ENCODE measurements at places on chromosomes 7 and 10.

DNA sequence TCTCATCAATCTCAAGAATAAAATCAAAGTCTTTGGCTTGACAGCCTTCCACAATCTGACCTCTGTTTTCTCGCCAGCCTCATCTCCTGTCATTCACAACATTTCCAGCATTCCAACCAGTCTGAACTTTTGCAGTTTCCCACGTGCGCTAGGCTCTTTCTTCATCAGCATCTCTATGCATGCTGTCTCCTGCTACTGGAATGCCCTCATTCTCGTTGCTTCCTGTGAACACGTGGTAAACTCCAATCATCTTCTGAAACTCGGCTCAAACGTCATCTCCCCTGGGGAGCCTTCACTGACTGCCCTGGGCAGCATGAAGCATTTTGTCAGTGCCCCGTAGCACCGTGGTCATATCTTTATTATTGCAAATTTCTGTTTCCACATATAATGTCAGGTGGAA is 12.2 kb upstream of the RSBN1L start:
- no peak for DNase-seq

DNA sequence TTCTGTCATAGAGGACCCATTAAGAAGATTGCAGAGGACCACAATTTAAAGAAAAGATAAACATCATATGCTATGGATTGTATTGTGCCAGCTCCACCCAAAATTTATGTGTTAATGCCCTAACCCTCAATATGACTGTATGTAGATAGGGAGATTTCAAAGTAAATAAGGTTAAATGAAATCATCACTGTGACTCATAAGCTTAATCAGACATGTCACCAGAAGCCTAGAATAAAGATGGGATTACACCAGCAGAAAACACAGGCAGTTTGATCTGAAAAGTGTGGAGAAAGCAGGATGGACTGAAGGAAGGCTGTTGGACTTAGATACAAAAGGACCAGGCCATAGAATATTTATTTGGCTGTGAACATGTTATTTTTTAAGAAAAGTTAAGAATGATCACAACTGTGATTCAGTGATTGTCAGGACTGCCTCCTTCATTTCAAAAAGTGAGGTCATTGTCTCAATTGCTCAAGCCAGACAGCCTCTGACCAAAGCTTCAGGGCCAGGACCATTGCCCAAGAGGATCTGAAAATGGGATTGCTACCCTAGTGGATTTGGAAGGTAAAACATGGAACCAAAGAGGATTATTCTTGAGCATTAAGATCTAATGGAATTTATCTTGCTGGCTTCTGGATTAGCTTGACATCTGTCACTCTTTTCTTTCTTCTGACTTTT is 270.8 kb upstream of the POM121L12 start:
- DNase-seq, result no peak

DNA sequence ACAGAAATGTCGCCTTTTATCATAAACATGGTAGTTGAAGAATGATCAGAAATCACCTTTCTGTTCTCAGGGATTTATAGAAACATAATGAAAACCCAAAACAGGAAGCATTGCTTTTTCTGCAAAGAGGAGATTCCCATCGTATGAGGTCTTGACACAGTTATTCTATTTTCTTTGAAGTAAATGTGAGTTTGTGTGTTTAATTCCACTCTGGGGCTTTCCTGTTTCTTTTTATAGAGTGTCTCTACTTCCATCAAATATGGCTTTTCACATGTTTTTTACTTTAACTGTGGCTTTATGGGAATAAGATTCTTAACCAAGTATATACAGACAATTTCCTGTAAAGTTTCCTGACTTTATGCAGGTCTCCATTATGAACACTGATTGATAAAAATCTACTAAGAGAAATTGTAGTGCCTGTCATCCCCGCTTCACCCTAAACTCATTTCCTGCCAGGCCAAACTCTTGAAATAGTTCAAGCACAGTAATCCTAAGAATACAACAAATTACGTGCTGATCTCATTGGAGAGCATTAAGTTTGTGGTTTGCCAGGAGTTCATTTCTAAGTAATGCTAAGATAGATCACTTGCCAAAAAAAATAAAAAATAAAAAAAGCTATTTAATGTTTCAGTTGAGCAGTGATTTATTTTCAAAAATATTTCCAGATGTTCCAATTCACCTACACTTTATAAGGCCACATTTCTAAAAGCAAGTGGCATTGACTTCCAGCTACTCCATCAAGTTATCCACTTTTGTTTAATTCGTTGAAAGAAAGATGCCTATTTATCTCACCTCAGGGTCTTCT is 52.2 kb upstream of the SEC61G start:
- no peak for DNase-seq

DNA sequence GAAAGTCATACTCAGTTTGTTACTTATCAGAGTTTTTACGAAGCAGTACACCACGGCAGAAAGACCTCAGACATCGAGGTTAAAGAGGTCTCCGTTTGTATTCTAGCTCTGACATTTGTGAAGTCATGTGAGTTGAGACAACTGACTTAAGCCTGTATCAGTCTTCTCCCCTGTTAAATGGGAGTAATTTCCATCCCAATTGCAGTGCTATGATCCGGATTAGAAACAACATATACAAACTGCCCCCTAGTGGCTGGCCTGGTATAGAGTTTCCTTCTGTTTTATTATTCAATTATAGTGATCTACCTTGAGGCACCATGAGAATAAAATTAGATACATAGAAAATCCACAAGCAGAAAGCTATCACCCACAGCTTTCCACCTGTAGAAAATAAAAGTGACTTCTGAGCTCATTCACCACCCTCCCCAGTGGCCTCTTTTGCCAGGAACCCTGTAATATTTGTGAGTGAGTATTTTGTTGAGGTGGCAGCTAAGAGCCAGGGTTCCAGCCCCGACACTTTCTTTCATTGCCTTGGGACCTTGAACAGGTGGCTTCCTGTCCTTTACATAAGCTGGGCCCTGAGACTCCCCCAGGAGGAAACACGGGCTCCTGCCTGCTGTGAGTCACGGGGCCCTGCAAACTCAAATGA is 607.2 kb upstream of the MGMT start:
- DNase-seq, result no peak

DNA sequence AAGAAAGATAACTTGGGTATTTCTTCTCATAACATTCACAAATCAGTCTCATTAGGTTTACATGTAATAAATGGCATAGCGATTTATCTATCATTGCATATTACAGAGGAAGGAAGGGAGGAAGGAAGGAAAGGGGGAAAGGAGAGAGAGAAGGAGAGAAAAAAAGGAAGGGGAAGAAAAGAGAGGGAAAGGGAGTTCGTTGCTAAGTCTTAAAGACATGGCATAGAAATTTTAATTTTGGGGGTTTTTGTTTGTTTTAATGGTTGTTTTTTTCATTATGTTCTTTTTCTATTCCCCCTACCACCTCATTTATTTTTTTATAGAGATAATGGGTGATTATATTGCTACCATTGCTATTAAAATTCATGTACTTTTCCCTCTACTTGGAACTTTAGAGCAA is 604.3 kb downstream of the IPMK start:
- no peak for DNase-seq

DNA sequence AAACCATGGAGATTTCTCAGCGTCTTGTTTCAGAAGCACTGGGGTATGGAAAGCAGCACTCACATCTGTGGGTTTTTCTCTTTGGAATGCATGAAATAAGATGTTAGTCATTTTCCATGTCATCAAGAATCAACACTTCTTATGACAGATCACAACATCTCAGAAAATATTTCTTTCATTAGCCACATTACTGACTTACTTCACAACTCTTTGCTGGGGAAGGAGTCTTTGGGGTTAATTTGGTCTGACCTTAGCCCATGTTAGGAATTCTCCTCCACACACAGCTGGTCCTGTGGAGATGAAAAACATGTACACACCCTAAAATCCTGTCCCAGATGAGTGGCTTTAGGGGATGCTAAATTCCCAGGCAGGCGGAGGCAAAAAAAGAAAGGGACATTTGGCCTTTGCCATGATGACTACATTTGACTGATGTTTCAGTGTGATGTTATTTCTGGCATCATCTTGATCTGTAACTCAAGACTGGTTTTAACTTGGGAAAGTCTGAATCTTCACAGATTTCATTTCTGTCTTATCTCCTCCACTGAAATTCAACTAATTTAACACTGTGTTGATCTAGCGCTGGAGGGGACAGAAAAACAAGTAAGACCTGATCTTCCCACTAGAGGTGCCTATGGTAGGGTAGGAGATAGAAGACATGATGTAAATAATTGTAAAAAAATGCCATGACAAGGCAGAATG is 363.2 kb downstream of the PRPF18 start:
- DNase-seq, result no peak

- no peak for DNase-seq
Observed at GRCh38 chr10:128981881-128982615, 485.0 kb upstream of the MGMT start.

GRCh38 chr7:27073076-27073475 is 22.7 kb downstream of the HOXA1 start:
- no peak for DNase-seq

GRCh38 chr7:80521809-80522208 is 9.9 kb upstream of the GNAT3 start:
- DNase-seq, result no peak

DNA sequence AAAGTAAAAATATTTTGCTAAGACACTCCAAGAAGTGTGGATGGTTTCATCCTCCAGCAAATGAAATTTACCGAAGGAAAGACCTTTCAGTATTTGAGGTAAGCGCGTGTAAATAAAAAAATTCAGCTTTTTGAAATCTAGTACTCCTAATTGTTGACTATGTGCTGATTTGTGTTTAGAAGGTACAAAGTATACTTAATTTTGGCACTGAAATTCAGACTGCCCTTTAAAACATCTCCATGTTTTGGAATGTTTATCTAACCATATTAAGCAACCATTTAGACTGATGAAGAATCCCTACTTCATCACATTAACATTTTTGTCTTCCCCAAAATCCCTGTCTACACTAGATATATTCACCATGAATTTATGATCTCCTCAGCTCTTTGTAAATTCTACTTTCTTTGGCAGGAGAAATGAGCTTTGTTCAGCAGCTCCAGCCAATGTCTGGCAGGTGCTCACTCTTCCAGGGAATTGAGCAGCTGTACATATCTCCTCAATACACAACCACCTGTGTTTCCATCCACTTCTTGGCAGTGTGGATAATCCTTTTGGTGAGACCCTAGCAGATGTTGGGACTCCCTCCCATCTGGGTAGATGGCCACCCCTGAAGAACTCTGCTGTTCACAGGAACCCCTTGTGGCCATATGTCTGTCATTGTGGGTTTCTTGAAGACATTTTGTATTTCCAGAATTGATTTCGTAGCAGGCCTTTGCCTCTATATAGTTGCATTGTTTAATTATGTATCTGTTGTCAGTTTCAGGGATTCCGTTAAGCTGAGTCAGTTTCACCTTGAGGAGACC is 129.4 kb upstream of the SAMD8 start:
- no peak for DNase-seq

DNA sequence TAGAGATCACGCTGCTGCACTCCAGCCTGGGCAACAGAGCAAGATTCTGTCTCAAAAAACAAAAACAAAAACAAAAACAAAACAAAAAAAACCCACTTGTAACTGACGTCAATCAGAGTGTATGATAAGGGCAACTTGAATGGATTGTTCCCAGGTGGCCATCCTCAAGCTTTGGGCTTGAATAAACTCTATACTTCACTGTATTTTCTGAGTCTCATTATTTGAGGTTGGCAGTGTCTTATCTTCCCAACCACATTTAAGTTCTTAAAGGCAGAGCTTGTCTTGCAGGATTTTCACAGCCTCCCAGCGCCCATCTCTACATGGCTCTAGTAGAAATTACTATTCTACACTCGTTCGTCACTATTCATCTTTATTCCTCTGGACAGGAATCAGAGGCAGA is 5.1 kb upstream of the OAT start:
- DNase-seq, result no peak

GRCh38 chr10:101968940-101969321 is 87.0 kb downstream of the ARMH3 start:
- DNase-seq, result no peak

DNA sequence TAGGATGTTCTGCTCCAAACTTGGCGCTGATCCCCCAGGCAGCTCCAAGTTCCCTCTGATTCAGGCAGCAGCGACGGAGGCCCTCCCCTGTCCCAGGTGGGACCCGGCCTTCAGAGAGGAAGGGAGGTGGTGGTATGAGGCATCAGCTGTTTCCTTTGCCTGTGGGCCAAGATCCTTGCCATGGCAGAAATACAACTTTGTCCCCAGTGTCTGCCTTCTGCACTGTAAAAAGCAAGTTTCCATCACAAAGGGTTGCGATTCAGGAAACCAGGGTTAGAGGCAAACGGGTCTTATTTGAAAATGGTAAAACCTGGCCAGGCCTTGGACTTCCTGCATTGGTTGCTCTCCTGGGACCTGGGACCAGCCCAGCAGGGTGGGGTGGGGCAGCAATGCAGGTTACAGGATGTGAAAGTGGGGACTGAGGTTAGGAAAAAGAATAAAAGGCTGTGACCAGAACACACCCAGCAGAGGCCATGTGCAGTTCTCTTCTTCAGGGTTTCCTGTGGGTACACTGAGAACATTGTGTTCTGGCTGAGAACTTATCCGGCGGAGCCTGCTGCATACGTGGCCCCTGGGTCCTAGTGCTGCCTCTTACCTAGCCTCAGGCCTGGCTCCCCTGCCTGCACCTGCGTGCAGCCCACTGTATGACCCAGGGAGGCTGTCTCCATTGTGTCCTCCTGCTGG is 25.1 kb upstream of the DDIT4 start:
- DNase-seq, result peak; percentile 19

DNA sequence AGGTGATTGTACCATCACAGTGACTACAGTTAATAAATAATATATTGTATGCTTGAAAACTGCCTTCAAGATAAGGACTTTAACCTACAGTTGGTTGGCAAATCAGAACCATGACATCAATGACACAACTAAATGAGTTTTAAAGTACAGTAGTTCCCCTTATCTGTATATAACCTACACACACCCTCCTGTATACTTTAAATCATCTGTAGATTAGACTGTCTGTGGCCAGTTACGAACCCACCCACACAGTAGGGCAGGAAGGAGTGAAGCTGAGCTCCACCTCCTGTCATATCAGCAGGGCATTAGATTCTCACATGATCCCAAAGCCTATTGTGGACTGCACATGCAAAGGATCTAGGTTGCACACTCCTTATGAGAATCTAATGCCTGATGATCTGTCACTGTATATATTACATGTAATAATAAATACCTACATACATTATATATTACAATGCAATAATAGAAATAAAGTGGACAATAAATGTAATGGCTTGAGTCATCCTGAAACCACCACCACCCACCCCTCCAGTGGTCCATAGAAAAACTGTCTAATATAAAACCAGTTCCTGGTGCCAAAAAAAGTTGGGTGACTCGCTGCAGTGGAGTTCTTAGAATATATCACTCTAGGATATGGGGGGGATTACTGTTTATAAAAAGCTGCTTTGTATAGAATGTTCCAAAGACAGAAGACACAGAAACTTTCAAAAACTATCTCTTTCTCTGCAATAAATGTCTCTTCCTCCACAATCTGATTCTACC is 5.6 kb downstream of the TPK1 start:
- DNase-seq, result no peak

- no peak for DNase-seq
Observed at GRCh38 chr10:75838486-75838885, 407.1 kb downstream of the LRMDA start.

Data from HAP-1 (cell line).